ENCODE measurements at places on chromosomes 16 and 17. TPM values are rescaled to one million over a fixed set of nuclear protein-coding genes. Genes with fewer than 3 reads are reported as not detected.

Gene FBXW10
- not detected for polyA plus RNA-seq

Gene TSPAN10
- 0.07 TPM for polyA plus RNA-seq

Gene MAFG
- 10.2 TPM for polyA plus RNA-seq

Gene RHBDL3
- polyA plus RNA-seq, result 4.8 TPM

Gene NUP93
- polyA plus RNA-seq, result 23.7 TPM

Gene NOS2
- polyA plus RNA-seq, result 0.10 TPM

Gene ABHD15
- 4.0 TPM for polyA plus RNA-seq

Gene SOX15
- polyA plus RNA-seq, result 0.32 TPM

Gene TBX6
- polyA plus RNA-seq, result 0.26 TPM

Gene LONP2
- polyA plus RNA-seq, result 24.8 TPM

Gene NECAB2
- 2.1 TPM for polyA plus RNA-seq
